ENCODE measurements at places on chromosomes 2 and 18.

- no peak for DNase-seq
These were observed 149.4 kb upstream of the NDUFV2 start for GRCh38 chr18:8952769-8953760.

DNA sequence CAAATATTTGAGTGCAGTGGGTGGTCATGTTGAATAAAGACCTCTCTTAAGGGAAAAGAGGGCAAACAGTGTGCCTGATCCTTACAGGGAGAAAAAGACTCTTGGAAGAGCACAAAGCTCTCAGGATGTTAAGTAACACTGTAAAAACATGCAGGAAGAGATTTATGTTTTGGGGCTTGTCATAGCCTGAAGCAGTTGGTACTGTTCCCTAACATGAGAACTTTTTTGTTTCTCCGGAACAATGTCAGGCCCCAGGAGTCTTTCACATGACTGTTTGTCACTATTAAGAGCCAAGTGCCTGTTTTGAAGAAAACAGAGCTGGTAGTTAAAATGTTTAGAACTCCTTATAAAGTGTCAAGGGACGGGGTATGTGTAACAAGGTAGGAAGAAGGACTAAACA lies 83.7 kb upstream of the B3GNT2 start:
- no peak for DNase-seq

GRCh38 chr2:230868947-230869913 lies 4.5 kb downstream of the ITM2C start:
- no peak for DNase-seq

GRCh38 chr2:2797797-2798196 lies 466.7 kb upstream of the MYT1L start:
- no peak for DNase-seq

DNA sequence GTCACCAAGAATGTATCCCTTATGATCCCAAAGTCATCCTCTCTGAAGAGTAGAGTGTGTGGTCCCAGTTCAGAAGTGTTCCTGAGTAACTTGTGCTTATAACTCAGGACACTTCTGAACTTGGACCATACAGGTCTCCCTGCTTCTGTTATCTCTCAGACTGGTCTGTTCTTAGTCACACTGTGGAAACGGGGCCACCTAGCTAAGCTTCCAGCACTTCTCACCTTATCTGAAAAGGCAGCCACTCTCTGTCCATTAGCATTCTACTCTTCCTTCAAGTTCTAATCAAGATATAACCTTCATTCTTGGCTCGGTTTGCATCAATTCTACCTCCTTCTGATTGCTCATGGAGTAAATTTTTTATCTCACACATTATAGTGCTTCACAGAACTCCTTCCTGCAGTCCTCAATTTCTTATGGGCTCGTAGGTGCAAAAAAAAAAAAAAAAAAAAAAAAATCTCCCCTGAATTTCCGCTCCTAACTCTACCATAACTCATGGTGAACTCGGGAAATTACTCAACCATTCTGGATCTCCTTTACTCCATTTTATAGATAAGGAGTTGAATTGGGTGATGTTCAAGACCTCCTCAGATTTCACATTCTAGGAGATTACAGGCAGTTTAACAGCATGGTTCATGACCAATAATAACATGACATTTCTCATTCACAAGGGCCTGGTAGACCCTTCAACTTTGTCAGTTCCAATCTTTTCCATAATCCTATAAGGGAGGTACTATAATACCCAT lies 108.4 kb downstream of the TACR1 start:
- no peak for DNase-seq

- no peak for DNase-seq
These were observed 14.6 kb upstream of the LAPTM4A start for GRCh38 chr2:20065885-20066602.

- no peak for DNase-seq
These were observed 31.5 kb downstream of the REEP1 start for GRCh38 chr2:86305915-86306254.
